Epithelial cell of esophagus (primary cell): ENCODE measurements at places on chromosomes 7 and 10.
A peak's percentile ranks its signal among the peaks of the same experiment; 100 is the strongest.

- DNase-seq: no peak
These were observed 86.2 kb upstream of the PDGFA start for GRCh38 chr7:605661-606450.

DNA sequence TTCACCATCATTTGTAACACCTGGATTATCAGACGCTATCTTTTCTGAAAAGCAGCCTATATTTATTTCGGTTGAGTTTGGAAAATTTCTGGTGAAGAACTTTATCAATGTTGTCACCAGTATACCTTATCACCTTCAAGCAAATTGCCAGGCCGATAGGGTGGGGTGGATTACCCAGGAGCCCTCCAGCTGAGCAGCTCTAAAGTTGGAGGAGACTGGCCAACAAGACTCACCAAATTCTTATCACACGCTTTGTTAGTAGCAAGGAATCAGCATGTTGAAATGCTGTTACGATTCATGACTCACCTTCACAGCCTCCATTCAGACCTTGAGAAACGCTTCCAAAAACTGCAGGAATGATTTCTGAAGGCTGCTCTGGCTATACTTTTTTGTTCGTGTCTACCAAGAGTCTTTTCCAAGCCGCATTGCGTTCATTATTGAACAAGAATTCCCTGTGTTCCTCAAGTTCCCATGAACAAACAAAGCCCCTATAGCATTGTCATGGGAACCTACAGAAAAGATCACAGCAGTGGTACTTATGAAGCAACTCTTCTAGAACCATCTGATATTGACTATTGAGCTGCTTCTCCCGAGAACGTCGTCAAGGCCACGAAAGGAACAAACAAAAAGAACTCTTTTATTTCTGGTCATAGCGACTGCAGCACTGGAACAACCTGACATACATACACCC lies 291.4 kb downstream of the SFMBT2 start:
- DNase-seq: peak; percentile 8

DNA sequence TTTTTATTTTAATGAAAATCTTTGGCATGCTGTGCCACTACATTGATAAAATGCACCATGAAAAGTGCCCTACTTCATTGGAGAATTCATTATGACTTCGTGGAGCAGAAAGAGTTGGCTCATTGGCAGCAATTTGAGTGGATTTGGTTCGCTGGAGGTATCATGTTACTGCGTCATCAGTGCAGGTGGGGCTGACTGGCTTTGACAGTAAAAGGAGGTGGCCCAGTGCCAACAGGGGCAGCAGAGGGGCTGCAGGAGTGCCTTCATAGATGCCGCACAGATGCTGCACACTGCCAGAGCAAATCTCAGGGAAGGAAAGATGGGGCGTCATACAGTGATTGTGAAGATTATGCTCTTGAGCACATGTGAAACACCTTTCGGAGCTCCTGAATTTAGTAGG lies 22.2 kb downstream of the FZD1 start:
- DNase-seq: no peak

- no peak for DNase-seq
These were observed 313.3 kb downstream of the FGFR2 start for GRCh38 chr10:121284936-121285335.

GRCh38 chr7:15753887-15754579 lies 67.5 kb upstream of the MEOX2 start:
- DNase-seq: no peak

- no peak for DNase-seq
These were observed 11.0 kb upstream of the FAS start for GRCh38 chr10:88979603-88980002.

GRCh38 chr7:33671531-33672262 lies 233.6 kb upstream of the BMPER start:
- peak; percentile 8 for DNase-seq

- no peak for DNase-seq
These were observed 247.4 kb downstream of the ACTR3B start for GRCh38 chr7:153006911-153007310.

DNA sequence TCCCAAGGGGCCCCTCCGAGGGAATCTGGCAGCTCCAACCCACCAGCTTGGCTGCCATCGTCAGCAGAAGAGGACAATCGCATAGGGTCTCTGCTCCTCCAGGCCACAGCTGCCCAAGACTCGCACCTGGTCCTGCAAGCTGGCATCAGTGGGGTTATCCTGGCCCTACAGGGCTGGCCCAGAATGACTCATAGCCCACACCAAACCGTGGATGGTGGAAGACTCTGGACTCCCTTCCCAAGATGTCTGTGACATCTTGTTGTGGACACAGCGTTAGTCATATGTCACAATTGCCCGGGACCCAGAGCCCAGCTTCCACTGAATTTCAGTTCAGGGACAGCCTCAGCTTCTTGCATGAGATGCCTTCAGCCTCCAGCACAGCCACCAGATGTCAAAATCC lies 91.5 kb upstream of the CUX1 start:
- no peak for DNase-seq
